ENCODE measurements at places on chromosomes 12 and 14.

GRCh38 chr14:103629503-103630121 lies 601 bp downstream of the KLC1 start:
- DNase-seq: peak; percentile 50

- no peak for DNase-seq
Measured at GRCh38 chr14:94127330-94127729, 2.1 kb downstream of the IFI27L2 start.

DNA sequence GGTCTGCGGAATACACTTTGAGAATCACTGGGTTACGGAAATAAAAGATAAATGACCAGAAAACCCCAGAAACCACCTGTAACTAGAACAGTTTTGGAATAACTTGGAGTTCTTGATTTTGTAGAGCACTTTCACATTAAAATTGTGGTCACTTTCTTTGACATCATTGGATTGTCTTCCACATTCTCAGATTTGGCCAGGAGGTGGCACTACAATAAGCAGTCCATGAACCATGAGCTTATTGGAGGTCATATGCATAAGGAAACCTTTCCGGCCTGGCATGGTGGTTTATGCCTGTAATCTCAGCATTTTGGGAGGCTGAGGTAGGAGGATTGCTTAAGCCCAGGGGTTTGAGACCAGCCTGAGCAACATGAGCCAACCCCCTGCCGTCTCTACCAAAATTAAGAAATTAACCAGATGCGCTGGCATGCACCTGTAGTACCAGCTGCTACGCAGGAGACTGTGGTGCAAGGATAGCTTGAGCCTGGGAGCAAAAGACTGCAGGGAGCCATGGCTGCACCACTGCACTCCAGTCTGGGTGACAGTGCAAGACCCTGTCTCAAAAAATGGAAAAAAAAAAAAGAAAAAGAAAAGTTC lies 107.7 kb upstream of the CAND1 start:
- DNase-seq: peak; percentile 16

GRCh38 chr12:12661086-12661856 lies 34.7 kb downstream of the GPR19 start:
- DNase-seq: no peak

DNA sequence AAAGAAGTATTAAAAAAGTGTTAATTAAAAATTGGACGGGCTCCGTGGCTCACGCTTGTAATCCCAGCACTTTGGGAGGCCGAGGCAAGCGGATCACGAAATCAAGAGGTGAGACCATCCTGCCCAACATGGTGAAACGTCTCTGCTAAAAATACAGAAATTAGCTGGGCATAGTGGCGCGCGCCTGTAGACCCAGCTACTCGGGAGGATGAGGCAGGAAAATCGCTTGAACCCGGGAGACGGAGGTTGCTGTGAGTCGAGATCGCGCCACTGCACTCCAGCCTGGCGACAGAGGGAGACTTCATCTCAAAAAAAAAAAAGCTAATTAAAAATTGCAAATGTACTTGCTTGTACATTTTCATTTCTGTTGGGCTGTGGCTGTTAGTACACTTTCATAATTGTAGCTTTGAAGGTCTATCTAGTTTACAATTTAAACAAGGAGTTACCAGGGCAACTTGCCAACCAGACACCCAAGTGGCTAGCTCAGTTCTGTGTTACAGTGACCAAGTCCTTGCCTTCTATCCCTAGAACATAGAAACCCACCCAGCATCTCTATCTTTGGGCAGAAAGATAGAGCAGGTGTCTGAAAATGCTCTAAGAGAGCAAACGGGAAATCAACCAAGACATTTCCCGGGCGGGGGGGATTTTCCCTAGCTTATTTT lies 1.2 kb downstream of the COA8 start:
- DNase-seq: no peak

- no peak for DNase-seq
Measured at GRCh38 chr12:128820723-128821432, 2.9 kb downstream of the SLC15A4 start.

DNA sequence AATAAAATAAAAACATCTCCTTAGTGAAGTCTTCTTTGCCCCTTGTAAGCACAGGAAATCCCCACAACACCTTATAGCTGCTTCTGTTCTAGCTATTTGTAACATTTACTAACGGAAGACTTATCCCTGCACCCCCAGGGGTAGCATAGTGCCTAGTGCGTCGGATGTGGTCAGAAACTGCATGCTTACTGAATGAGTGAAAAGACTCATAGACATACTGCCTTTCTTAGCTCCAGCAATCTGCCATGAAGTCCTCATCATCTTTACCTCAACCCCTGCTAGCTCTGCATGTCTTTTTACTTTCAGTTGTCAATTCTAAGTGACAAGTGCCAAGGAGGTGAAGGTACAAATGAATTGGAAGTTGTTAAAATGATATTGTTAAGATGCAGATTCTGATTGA lies 12.9 kb downstream of the RIOX1 start:
- no peak for DNase-seq

DNA sequence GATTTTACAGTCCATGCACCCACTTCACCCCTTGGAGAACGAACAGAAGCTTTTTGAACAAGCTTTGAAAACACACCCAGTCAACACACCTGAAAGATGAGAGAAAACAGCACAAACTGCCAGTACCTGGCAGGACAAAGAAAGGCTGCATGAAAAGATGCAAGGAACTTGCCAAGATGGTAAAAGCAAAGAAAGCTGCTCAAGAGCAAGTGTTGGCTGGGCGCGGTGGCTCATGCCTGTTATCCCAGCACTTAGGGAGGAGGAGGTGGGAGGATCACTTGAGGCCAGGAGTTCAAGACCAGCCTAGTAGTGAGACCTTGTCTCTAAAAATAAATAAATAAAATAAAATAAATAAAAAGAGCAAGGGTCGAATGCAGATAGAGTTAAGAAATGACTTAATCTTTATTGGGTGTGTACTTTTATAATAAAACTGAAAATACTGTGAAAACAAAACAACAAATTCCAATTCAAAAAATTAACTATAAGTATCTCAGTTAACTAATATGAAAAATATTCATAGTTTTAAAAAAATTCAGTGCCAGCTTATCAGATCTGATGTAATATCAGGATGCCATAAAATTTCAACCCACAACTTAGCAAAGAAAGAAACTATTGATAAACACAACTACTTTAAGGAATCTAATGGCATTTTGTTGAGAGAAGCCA lies 59.2 kb downstream of the HECTD4 start:
- no peak for DNase-seq

DNA sequence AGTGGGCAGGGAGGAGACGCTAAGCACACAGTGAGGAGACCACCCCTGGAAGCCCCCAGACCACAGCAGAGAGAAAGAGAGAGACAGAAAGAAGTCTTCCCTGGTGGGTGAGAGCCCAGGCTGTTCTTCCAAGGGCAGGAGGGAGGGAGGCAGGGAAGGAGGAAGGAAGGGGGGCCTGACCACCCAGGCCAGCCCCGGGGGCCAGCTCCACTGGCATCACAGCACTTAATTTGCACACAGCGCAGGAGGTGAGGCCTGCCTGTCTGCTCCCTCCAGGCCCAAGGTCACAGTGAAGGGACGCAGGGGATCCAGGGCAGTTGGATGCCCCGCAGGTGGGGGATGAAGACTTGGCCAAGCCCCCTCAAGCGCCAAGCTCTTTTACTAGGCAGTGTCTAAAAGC lies 141.9 kb upstream of the C14orf180 start:
- DNase-seq: no peak

GRCh38 chr12:42716491-42716891 lies 126.9 kb upstream of the PRICKLE1 start:
- no peak for DNase-seq

- DNase-seq: no peak
Measured at GRCh38 chr14:73264080-73264884, 27.0 kb downstream of the PAPLN start.

DNA sequence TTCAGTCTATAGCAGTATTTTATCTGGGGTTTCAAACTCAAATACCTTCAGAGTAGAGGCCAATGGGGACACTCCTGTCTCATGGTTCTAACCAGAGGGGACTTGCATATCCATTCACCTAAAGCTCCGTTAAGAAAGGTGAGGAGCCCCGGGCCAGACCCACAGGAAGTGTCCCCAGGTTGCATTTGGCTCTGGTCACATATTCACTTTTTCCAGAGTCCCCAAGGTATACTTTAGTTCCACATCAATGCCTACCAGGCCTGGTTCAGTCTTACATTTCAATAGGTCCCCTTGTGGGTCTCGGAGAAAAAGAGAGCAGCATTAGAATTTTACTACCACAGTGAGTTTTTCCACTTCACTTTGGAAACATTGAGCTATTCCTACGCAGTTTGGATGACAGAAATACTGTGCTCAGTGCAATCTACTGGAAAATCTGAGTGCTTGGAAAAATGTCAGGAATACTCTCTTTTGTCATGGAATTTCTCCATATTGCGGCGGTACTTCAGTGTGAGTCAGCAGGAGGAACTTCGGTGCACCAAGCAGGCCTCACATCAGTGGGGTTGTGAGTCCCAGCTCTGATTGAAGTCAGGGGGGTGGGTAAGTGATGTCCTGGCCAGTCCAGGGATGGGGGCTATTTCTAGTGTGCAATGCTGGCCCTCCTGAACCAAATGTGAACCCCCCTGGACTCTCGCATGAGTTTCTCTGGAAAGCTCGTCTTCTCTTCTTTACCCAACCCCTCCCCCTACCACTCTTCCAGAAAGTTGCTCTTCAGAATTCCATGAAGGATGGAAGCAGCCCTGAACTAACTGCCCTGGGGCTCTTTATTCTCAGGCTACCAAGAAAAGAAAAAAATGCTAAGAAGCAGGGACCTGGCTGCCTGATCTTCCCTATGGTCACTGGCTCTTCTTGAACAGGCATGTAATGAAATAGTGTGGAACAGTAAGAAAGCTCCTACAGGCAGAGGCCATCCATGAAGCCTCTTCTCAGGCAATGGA lies 184.7 kb downstream of the PRKCH start:
- DNase-seq: peak; percentile 35

DNA sequence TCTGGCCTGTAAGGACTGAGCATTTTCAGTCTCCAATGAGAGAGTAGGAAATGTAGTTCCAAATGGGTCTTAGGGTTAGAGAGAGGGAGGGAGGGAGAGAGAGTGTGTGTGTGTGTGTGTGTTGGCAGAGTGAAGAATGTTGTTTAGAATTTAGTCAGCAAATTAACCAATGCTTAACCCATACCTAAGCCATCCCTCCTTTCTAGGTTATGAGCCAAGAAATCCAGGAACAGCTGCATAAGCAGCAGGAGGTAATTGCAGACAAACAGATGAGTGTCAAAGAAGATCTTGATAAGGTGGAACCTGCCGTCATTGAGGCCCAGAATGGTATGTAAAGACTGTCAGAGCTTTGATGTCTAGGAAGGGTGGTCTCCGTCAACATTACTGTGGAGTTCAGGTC lies 56.9 kb downstream of the HSP90AA1 start:
- no peak for DNase-seq

DNA sequence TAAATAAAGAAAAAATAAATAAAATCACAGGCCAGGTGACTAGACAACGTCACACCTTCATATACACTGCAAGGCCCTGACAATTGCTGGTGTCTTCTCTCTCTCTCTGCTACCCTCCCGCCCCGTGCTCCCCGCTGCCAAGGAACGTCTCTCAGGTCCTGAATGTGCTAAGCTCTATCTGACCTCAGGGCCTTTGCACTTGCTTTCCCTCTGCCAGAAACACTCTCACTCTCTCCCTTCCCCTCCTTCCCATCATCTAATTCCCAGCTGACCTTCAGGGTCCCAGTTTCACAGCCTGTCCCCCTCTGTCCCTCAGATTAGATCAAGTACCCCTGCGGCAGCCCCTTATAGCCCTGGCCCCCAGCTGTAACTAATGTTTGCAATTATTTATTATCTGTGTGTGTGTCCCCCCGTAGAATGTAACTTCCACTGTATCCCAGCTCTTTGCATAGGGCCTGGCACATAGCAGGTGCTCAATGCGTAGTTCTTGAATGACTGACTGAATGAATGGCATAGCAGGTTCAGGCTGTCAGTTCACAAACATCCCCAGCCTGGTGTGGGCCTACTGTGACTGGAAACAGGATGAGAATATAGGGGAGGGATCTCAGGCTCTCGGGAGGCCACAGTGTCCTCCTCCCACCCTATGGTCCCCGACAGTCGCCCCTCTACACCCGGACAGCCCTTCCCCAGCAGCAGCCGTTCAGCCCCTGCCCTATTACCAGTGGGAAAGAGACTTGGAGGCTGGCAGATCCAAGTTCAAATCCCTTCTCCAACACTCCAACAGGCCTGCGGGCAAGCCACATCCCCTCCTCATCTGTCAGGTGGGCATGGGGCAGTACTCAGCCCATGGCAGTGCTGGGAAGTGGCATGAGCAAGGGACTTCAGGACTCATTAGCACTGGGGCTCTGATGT lies 6.6 kb downstream of the BEGAIN start:
- no peak for DNase-seq

DNA sequence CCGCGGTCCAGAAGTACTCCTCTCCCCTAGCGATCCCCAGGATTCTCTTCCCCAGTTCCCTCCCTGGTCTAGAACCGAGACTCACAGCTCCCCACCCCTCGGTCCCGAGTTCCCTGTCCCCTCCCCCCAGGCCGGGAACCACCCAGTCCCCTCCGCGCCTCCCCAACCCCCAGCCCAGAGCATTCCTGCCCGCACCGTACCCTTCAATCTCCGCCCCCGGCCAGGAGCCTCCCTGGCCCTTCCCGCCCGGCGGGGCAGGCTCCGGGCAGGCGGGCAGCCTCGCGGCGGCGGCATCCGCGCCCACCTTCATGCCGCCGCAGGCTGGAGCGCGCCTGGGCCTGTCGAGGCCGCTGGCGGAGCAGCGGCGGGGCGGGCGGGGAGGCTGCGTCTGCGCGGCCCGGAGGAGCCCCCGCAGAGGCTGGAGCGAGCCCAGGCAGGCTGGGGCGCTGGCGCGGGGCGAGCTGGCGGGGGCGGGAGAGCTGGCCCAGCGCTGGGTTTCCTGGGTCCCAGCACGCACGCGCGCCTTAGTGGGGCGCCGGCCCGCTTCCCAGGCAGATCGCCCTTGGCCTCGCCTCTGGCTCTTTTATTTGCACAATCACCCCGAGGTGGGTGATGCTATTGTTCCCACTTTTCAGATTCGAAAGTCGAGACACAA lies 22.2 kb upstream of the GPR132 start:
- DNase-seq: no peak

DNA sequence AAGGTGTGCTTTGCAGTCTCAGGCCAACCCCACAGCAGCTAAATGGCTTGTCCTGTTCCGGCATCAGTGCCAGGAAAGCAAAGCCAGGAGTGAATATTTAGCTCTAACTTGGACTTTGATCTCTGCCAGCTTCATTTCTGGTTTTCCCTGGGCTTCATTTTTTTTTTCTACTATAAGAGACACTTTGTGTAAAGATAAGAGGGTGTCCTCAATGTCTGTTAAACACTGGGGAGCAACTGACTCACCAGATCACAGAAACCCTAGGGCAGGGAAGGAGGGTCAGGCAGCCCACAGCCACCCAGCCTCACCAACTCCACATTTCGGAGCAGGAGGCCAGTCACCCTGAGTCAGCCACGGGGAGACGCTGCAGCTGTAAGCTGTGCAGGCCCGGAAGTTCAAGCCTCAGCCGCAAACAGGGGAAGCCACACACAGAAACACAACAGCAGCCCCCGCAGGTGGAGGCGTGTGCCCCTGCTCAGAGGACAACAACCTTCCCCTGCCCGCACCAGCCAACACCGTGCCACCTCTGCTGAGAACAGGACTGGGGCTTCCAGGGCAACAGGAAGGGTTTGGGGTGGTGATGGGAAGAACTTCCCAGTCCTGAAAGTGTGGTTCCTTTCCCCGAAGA lies 6.3 kb downstream of the TNFRSF1A start:
- peak; percentile 90 for DNase-seq

- DNase-seq: no peak
Measured at GRCh38 chr12:91947459-91947858, 198.2 kb downstream of the BTG1 start.
